H4 (cell line): ENCODE measurements at places on chromosomes 3 and 15. TPM values are rescaled to one million over a fixed set of nuclear protein-coding genes. Genes with fewer than 3 reads are reported as not detected.

- DNase-seq = no peak
These were observed 349 bp downstream of the PPIB start for GRCh38 chr15:64162478-64162868.

The C3orf20 gene
- total RNA-seq = not detected in 2 replicates

DNA sequence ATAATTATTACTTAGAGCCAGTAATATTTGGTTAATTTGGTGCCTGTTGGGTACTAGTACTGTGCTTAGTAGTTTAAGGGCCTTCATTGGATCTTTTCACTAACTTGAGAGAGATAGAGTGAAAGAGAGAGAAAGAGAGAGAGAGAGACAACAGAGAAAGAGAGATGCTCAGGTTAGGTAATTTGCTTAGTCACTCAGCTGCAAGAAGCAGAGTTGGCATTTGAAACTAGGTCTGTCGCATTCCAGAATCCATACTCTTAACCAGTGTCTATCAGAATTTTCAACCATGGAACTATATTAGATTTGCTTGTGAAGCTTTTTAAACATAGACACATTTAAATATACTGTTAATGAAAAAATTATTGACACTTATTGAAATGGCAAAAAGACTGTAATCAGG lies 31.1 kb upstream of the NUDT16 start:
- DNase-seq = no peak

- no peak for DNase-seq
These were observed 56.8 kb upstream of the CACNA2D3 start for GRCh38 chr3:54065586-54065985.

DNA sequence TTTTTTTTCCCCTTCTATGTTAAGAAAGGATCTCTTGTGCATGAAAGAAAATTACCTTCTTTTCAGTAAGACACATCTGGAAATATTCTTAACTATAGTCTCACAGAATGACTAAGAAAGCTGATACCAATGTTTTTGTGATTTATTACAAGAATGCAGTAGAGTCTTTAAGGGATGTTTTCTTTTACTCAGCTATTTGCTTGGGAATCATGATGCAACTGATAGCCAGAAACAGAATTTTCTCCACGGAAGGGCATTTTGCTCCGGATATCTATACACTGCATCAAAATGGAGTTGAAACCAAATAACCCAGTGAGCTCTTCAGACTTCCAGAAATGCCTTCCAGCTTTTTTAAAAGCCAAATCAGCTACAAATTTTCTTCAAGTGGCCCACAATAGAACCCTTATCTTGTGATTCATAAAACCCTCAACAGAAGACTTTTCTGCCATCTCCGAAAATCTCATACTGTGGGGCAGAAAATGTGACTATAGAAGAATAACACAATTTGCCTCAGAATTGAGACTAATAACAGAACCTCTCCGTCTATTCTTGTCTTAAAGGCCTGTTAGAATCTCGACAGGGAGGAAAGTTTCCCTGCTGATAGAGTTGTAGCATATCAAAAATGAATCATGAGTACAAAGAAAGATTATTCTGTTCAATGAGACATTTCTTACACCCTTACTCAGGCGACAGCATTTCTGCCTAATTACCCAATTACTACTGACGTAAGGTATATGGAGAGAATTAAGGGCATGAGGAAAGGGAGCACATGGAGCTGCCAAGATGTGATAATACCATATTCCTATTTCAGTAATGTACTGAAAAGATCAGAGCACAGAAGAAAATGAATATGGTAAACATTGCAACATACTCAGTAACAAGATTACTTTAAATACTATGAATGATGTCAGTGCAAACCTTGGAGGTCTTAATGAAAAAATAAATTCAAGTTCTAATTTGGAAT lies 900.1 kb downstream of the ROBO1 start:
- DNase-seq = no peak

DNA sequence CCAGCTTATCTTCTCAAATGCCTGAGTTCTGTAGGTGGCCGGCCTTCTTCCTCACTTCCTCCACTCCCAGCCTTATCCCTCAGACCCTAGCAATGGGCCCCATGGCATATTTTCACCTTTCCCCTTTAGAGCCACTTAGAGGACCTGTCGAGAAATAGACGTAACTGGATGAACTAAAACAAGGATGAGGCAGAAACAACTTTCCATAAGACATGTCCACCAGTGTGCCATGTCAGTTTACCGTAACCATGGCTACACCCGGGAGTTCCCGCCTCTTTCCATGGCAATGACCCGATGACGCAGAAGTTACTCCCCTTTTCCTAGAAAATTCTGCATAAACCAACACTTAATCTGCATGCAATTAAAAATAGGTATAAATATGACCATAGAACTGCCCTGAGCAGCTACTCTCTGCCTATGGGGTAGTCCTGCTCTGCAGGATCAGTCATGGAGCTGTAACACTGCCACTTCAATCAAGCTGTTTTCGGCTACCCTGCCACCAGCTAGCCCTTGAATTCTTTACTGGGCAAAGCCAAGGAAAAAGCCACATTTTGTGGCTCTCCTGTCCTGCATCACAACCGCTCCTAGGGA lies 55.1 kb upstream of the ZBTB38 start:
- DNase-seq = no peak
